ENCODE measurements at places on chromosomes 16 and 17. TPM values are rescaled to one million over a fixed set of nuclear protein-coding genes. Genes with fewer than 3 reads are reported as not detected.

LITAFD gene
- not detected for total RNA-seq

ZSCAN10 gene
- not detected for total RNA-seq

CA5A gene
- total RNA-seq = not detected

OTOP2 gene
- not detected for total RNA-seq

TEX14 gene
- total RNA-seq = 0.37 TPM

SULT1A2 gene
- 0.16 TPM for total RNA-seq

SEPTIN12 gene
- not detected for total RNA-seq

HS3ST3A1 gene
- 0.21 TPM for total RNA-seq

CHST5 gene
- total RNA-seq = 0.19 TPM

RNF157 gene
- 14.8 TPM for total RNA-seq

TNFAIP1 gene
- total RNA-seq = 14.1 TPM

DNA sequence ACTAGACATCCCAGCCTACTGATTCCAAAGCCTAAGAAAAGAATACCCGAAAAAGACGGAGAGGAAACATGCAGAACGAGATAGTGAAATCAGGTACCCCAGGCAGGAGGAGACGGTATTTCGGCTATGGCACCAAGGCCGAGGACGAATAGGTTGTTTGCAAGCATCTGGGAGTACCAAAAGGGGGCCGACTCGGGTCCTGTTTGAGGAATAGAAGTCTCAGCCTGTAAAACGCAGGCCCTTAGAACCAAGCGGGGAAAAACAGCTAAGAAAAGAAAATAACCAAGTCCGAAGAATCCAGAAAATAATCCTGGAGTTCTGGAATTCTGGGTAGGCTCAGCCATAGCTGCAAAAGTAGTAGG, 537 bp downstream of the SLC35B1 start:
- no peak for DNase-seq

GRCh38 chr17:4304417-4305027, 40.7 kb upstream of the ANKFY1 start:
- no peak for DNase-seq

DNA sequence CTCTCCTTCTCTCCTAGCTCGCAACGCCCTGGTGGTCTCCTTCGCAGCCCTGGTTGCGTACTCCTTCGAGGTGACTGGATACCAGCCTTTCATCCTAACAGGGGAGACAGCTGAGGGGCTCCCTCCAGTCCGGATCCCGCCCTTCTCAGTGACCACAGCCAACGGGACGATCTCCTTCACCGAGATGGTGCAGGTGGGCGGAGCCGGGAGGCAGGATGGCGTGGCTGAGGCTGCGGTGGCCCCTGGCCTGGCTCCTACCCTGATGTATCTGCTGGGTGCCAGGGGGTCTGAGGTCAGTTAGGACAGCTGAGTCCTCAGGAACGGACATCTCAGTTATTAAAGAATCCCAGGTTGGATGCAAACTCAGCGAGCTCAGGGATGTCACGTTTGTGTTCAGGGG, 16.7 kb downstream of the SLC26A11 start:
- DNase-seq = no peak

GRCh38 chr17:32498391-32498790, 11.6 kb downstream of the CDK5R1 start:
- DNase-seq = no peak

GRCh38 chr17:44807817-44808155, 22.3 kb downstream of the GJC1 start:
- no peak for DNase-seq

- no peak for DNase-seq
Observed at GRCh38 chr17:35162755-35163154, 15.1 kb downstream of the UNC45B start.

DNA sequence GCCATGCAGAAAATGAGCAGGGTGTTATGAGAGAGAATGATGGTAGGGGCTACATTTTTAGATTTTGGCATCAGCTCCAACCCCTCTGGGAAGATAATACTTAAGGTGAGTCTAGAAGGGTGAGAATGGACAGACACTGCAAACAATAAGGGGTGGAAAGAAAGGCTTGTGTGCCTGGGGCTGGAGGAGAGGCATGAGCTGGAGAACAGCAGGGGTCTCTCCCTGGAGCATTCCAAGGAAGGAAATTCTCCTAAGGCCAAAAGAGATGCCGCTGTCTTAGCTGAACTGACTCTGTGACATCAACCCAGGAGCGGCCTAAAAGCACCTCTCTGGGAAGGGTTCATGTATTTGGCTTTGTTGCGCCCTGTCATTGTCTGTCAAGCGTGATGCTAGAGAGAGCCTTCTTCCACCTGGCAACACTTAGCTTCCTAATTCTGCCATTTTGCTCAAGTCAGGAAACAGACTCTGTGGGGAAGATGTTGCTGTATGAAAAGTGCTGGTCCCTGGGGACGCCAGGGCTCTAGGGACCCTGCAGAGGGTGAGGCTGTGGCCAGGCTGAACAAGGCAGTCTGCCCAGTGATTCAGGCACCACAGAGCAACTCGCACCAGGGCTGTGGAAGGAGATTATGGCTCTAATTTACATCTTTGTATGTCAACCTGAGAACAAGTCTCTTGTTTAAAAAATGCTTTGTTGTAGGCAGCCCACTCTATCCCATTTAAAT, 225.7 kb downstream of the CBLN1 start:
- no peak for DNase-seq

DNA sequence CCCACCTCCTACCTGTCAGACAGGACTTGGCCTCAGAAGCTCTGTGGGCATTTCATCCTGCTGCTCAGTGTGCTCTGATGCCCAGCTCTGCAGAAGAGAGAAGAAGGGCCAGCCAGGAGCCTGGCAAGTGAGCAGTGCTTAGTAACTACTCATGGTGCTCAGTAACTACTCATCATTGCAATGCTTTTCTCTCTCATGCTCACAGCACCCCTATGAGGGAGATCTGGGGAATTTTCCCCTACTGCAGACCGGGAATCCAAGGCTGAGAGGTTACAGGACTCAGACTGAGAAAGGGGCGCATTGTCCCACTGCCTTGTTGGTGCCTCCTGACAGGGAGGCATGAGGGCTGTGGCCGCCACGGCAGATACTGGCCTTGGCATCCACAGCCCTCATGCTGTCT, 261.1 kb downstream of the C16orf95 start:
- DNase-seq = no peak

- DNase-seq = no peak
Observed at GRCh38 chr17:76816590-76817135, 51.5 kb upstream of the MGAT5B start.

DNA sequence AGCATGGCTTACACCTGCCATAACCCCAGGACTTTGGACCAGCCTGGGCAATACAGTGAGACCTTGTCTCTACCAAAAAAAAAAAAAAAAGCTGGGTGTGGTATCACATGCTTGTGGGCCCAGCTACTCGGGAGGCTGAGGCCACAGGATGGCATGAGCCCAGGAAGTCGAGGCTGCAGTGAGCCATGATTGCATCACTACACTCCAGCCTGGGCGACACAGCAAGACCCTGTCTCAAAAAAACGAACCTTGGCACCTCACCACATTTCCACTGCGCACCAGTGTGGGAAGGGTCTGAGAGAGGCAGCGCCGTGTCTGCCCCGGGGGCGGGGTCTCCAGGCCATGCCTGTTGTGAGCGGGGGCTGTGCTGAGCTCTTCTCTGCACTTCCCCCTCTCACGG, 6.3 kb downstream of the ACSF3 start:
- DNase-seq = no peak

DNA sequence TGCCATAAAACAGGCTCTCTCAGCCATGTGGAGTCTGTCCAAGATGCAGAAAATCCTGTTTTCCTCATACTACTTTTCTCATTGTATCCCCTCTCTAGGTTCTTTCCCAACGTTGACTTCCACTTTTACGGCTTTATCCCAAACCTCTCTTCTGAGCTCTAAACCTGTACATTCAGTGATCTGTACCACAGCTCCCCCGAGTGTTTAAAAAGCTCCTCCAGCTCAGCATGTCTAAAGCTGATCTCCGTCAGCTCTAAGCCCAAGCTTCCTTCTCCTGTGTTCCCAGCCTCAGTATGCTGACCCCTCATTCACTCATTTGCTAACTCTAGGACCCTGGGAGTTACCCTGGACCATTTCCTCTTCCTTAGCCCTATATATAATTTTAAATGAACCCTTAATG, 144.6 kb downstream of the DNAH9 start:
- no peak for DNase-seq

DNA sequence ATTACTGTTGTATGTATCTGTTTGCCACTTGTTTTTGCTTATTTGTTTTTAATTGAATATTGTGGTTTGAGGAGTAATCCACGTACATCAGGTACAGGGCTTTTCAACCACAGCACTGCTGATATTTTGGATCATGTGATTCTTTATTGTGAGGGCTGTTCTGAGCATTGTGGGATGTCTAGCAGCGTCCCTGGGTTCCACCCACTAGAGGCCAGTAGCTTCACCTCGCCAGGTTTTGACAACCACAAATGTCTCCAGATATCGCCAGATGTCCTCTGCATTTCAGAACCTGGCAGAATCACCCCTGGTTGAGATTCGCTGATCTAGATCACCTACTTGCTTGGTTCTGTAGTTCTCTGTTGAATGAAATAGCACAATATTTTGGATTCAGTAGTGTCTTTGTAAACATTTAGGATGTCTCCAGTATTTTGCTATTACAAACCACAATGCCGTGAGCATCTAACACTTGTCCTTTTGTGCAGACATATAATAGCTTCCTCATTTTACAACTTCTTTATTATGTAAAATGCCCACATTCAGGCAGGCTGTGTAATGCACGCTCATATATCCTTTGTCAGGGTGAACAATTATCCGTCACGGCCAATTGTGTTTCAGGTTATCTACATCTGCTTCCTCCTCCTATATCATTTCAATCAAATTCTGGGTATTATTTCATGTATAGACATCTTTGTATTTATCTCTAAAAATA, 380.3 kb downstream of the SNX29 start:
- DNase-seq = no peak

GRCh38 chr16:85486256-85486915, 126.7 kb upstream of the GSE1 start:
- no peak for DNase-seq

DNA sequence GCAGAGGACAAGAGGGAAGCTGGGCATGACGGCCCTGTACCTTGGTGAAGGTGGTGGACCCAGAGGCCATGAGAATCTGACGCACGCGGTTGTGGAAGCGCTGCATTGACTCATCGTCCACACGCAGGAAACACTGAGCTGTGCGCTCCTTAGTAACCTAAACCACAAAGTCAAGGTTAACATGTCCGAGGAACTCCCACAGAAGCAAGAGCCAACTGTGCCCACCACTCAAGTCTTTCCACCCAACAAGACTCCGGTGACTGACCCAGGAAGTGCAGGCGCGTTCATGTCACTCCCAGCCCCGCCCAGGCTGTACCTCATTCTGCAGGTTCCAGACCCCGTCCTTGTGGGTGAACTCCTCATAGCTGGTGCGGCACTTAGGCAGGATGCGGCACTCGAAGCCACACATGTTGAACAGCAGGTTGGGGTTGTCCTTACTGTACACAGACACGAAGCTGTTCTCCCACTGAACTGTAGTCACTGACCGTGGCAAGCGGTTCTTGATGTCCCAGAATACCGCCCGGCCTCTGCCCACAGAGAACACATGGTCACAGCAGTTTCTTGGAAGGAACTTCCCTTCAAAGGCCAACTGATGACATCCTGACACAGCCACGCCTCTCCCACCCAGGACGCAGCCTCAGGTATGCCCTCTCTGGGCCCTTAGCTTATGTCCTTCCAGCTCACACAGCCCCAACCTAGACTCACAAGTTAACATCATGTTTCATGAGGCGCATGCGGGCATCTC, 11.5 kb downstream of the PRPF8 start:
- no peak for DNase-seq

DNA sequence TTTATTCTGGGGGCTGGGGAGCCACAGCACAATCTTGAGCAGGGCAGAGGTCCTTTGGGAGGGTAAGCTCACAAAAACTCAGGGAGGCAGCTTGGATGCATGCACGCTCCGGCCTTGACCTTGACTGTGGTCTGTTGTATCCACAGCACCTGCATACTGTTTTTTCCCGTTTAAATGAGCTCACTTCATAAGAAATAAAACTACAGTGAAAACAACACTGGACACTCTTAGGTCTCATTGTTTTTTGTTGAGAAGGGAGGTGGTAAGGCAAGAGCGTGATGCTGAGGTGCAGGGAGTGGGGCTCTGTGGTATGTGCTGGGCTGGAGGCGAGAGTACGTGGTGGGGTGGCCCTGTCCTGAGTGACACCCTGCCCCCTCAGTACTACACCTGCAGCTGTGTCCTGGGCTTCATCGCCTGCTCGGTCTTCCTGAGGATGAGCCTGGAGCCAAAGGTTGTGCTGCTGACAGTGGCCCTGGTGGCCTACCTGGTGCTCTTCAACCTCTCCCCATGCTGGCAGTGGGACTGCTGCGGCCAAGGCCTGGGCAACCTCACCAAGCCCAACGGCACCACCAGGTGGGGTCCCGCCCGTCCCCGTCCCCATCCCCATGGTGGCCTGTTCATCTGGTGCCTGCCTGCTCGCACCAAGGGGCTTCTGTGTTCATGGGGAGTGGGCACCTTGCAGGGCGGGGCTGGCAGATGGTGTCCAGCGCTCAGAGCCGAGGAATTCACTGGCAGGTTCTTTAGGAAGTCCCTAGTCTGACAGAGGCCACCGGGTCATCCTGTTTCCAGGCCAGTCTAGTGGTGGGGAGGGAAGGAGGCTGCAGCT, 44.2 kb downstream of the ADCY7 start:
- DNase-seq = no peak

DNA sequence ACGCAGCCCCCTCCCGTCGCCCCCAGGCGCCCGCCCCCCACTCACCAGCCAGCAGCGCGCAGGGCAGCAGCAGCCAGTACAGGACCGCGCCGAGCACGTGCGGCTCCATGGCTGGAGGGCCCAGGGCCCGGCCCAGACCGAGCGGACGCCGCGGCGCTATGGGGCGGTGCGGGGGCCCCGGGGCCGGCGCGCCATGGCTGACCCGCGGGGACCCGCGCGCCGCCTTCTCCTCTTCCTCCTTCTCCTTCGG, 239 bp downstream of the PIEZO1 start:
- DNase-seq = no peak

- DNase-seq = no peak
Observed at GRCh38 chr16:19856120-19856519, 28.5 kb downstream of the GPRC5B start.

- no peak for DNase-seq
Observed at GRCh38 chr17:34156401-34156740, 98.7 kb upstream of the CCL2 start.

- DNase-seq = no peak
Observed at GRCh38 chr17:18039535-18040260, 490 bp downstream of the GID4 start.

- no peak for DNase-seq
Observed at GRCh38 chr16:76524356-76524755, 247.2 kb downstream of the CNTNAP4 start.

DNA sequence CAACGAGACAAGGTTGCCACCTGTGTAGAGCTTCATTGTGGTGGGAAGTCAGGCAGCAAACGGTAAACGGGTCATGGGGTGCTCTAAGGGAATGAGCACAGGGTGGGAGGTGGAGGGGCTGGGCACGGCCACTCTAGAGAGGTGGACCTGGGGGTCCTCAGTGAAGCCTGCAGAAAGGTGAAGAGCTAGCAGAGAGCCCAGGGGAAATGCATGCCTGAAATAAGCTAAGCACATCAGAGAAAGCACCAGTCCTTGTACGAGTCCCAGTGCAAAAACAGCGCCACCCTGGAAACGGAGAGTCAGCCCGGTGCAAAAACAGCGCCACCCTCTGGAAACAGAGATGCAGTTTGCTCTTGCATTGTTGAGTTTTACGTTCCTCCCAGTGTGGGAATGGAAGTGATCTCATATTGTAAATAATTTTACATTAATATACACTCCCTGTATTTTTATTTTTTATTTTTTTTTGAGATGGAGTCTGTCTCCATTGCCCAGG, 65.0 kb downstream of the TBC1D16 start:
- DNase-seq = no peak
